NCI-H510A (cell line): ENCODE measurements at places on chromosomes 12 and 14.

DNA sequence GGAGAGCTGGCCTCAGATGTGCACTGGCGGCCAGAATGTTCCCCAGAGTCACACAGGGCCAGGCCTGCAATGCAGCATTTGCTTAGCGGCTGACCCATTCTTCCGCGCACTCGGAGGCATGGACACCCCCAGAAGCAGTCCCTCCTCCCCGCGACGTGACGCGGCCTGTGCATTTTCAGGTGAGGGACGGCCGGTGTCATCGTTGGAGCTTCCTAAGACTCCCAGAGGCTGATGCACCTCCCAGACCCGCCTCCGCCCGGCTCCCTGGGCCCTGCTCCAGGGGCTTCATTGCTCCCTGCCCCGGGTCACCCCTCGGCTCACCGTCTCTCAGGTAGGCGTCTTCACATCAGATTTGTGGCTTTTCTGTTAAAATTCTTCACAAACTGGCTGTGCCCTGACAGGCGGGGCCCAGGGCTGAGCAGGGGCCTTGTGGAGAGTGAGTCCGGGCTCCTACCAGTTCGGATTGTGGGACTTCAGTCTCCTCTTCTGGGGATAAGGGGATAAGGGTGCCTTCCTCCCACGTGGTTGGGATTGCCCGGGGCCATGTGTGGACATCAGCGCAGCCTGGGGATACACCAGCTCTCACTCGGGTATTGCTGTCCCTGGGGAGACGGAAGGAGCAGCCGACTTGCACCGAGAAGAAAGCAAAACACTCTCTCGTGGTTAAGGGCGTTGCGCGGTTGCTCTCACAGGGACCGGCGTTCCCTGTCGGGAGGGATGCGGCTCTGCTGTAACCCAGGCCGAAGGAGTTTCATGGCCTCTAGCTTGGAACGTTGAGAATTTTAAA is 249.1 kb downstream of the ADGRD1 start:
- no peak for DNase-seq

DNA sequence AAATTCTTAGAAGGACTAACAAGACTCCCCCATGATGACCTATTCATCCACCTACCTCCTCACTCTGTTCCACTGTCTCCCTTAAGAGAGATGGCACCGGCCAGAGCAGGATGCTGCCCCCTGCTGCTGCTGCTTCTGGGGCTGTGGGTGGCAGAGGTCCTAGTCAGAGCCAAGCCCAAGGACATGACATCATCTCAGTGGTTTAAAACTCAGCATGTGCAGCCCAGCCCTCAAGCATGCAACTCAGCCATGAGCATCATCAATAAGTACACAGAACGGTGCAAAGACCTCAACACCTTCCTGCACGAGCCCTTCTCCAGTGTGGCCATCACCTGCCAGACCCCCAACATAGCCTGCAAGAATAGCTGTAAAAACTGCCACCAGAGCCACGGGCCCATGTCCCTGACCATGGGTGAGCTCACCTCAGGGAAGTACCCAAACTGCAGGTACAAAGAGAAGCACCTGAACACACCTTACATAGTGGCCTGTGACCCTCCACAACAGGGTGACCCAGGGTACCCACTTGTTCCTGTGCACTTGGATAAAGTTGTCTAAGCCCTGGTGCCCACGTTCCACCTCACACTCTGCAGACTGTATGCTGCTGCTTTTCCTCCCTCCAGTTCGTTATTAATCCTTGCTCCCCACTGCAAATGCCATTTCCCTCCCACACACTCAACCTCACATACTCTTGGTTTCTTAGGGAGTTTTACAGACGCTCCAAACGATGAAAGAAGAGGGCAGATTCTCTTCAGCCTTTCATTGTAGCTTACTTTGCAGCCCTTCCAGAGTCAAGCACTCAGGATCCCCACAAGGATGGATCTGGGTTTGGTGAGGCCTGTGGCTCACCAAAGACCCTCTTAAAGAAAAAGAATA is at the start of gene RNASE8:
RNASE8 (plus strand) TSS at position 20 of the 873 bp plus-strand sequence; CDS start at position 91, 71 bp downstream.
- DNase-seq = no peak

GRCh38 chr14:21384494-21384851 is 654 bp upstream of the SUPT16H start:
- no peak for DNase-seq

GRCh38 chr12:115864396-115864795 is 413.1 kb downstream of the MED13L start:
- no peak for DNase-seq

DNA sequence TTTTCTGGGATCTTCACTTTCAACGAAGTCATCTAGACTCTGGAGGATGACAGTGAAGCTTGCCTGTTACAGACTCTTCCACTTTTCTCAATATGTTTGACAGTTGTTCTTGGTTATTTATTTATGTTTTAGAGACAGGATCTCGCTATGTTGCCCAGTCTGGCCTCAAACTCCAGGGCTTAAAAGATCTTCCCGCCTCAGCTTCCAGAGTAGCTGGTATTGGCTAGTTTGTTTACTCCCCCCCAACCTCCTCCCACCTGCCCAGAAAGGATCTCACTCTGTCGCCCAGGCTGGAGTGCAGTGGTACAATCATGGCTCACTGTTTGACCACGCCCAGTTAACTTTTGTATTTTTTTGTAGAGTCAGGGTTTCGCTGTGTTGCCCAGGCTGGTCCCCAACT is 3.3 kb downstream of the SPATS2 start:
- no peak for DNase-seq

DNA sequence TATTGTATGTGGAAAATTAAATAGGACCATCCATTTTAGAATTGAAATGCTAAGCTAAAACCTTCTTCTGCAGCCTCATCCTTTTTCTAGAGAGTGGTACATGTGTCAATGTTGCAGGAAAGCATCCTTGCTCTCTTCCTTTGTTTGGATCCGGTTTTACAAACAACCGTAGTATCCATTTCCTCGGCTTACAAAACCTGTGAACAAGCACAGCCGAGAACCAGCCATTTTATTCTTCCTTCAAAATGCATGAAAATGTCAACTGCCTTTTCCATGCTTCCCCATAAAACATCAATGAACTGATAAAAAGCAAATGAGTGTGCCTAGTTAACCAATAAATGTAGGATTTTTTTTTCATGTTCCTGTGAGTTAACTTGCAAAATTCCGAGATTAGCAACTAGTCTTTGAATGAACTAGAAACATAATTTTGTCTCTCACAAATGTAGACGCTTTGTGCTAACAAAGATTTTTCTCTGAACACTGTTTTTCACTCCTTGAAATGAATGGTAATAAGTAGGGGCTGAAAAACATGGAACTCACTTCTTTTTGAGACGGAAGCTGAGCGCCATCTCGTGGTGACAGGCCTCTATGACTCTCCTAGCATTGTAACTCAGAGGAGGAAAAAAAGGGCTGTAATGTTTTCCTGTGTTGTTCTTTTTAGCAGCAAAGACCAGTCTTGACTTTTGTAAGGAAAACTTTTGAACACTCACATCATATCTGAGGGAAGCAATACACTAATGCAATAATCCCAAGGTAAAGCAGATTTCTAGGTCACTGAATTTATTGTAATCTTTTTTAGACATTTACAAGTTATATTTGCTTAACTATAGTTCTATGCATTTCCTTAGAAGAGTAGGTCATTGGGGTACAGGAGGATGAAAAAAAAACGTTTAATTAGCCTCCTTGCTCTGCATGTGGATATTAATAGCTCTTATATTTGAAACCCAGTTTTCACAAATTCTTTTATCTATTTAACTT is 157.4 kb upstream of the FOXG1 start:
- DNase-seq = no peak

- DNase-seq = no peak
Observed at GRCh38 chr12:15702276-15702675, 86.9 kb downstream of the EPS8 start.

GRCh38 chr12:19440916-19441315 is 1.6 kb downstream of the AEBP2 start:
- DNase-seq = no peak

DNA sequence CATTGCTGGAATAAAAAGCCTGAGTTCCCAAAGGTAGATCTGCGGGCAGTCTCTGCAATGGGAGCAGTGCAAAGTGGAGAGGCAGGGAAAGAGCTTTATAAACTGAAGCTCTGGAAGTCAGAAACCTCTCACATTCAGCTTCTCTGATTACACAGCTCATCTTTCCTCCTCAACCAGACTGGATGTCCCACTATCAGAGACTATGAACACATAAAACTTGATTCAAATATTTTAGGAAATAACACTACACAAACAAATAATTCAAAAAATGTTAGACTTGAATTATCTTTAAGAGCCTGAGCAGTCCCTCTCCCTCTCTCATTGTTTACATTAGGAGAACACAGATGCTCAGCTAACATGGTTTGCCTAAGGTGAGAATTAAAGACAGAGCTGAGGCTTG is 72.9 kb downstream of the DENND5B start:
- no peak for DNase-seq

GRCh38 chr12:49547090-49547690 is 8.4 kb downstream of the KCNH3 start:
- DNase-seq = no peak

- DNase-seq = peak; percentile 47
Observed at GRCh38 chr12:113462117-113462774, 9.4 kb downstream of the LHX5 start.

- DNase-seq = no peak
Observed at GRCh38 chr12:131466932-131467331, 244.0 kb upstream of the SFSWAP start.

DNA sequence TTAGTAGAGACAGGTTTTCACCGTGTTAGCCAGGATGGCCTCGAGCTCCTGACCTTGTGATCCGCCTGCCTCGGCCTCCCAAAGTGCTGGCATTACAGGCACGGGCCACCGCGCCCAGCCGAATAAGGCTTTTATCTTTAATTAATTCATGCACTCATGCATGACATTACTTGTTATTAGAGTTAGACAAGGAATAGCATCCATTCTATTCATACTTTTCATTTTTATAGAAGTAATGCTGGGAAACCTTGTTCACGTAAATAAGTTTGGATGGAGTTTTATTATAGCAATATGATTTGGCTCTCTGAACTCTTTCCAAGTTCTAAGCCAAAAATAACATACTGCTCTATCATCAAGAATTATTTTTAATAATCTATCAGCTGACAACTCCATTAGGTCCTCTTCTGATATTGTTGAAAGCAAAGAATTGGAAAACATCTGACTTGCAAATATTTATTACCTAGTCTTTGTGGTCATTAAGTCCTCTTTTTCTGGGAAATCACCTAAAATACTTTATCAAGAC is 168.8 kb upstream of the CCND2 start:
- DNase-seq = no peak

DNA sequence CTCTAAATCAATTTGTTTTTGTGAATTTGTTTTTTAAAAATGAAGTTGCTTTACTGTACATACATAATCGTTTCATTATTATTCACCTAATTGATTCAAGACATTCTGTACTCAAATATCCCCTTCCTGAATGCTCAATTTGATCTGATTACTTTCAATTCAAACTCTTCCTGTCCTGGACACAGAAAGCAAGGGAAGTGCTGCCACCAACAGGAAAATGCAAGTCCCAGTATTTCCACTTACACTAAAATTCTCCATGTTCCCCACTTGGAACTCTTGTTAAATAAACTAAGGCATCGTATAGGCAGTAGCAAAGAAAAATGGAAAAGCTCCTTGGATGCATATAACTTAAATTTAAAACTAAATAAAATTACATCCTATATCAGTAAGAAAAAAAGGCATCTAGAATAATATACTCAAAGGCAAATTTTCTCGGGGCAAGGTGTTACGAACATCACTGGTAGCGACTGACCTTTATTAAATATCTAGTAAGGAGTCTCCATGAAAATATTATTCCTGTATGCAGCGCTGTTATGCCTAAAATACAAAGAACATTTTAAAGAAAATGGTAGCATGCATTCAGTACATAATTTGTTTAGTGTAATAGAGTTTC is 72.0 kb upstream of the DBX2 start:
- no peak for DNase-seq

DNA sequence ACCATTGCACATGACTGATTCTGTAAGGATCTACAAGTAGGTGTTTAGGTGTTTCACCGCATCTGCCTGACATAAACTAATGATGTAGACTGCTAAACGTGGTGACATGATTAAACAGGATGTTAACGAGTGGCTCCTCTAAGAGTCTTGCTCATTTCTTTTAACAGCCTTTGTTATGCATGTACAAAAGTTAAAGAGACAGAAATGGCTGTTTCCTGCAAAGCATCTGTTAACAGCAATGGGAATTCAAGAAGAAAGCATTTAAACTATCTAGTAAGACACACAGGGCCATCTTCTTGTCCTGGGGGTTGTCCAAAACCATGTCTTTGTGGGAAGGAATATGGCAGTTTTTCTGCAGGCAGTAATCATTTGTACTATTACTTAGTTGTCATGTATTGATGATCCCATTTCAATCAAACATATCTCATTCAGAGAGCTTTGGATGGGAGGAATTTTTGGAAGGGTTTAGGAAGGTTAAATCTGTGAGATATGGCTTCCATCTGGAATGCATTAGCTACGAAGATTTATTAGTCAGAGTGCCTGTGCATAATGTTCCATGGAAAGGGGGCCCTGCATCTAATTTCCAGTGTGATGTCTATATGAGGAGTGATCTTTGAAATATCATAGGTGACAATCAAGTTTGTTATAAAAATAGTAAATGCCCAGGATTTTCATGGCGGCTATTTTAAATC is 495.1 kb downstream of the EGLN3 start:
- DNase-seq = peak; percentile 3
